ENCODE measurements at places on chromosomes 4 and X.
A peak's percentile ranks its signal among the peaks of the same experiment; 100 is the strongest.

DNA sequence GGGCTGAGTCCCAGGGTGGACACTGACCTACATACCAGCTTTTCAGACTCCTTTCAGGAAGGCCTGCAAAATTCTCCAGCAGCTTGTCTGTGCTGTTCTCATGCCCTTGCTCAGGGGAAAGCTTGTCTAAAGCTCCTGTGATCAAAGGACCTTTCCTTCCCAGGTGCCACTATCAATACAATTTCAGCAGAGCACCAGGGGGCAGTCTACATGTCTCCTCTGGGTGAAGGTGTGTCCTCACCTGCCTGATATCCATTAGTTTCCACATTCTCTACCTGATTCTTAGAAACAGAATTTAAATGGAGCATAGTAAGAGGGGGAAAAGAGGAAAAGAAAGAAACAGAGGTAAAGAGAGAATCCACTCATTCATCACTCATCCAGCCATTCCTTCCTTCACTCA is 114.2 kb downstream of the PPARGC1A start:
- no peak for DNase-seq

DNA sequence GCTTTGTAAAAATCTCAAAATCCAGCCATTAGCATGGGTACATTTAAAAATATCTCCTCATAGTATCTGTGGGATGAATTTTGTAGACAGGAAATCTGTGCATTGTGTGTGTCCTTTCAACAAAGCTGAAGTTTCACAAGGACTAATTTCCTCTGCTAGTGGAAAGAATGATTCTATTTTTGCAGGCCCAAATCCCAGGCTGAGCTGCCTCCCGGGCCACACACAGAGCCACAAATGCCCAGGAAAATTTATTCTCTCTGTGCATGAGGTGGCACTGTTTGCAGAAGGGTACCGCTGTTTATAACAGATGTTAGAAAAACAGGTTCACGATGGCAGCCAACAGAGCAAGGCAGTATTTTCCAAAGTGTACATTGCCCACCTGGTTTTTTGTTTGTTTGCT is 11.0 kb upstream of the VCX3B start:
- DNase-seq: no peak

DNA sequence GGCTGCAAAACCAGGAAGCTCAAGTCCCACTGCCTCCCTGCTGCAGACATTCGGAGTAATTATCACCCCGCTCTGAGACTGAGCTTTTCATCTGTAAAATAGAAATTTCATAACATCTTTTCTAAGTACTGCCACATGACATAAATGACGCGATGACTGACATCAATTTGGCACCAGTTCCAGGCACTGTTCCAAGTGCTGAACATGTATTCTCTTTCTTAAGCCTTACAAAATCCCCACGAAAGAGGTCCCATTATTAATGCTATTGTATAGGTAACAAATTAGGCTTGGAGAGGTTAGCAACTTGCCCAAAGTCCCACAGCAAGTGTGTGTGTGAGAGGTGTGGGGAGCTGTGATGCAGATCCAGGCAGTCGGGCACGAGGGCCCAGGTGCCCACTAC is 56.4 kb downstream of the SLC2A9 start:
- no peak for DNase-seq

- DNase-seq: no peak
Measured at GRCh38 chr4:7554905-7555304, 120.2 kb upstream of the PSAPL1 start.

DNA sequence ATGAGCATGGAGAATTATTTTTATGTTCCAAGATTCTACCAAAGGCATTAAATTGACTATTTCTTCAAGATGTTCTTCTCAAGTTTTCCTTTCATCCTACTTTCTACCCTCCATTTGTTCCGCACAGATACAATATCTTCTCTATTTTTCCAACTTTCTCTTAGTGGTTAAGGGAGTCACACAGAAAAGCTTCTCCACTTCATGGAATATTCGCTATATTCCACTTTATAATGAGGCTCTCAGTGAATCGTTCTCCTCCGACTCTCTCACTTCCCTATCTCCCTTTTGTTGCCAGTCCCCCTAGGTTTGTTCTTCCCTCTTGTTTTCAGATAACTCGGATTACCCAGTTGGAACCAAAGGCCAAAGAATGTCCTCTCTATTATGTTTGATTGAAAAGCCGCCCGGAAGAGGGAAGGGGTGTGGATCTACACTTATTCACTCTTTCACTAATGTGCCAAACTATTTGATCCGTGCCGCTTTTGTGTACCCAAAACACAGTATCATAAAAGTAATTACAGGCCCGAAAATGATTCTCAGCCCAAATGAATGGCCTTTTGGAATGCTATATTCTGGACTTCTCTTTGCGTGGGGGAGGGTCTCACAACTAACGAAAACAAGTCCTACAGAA is 1.2 kb downstream of the SH3D19 start:
- no peak for DNase-seq

- DNase-seq: no peak
Measured at GRCh38 chrX:44997282-44997812, 124.4 kb downstream of the KDM6A start.

GRCh38 chr4:175087145-175087544 is 169.0 kb downstream of the ADAM29 start:
- DNase-seq: no peak

GRCh38 chr4:153220682-153221395 is 16.6 kb downstream of the TRIM2 start:
- DNase-seq: no peak

- no peak for DNase-seq
Measured at GRCh38 chr4:37615059-37615719, 71.0 kb downstream of the RELL1 start.

- no peak for DNase-seq
Measured at GRCh38 chrX:107775734-107776511, at the start of gene TSC22D3. Gene TSC22D3, minus strand, starts transcription at chrX:107775787. Its CDS starts 368 bp downstream, at chrX:107775419.

DNA sequence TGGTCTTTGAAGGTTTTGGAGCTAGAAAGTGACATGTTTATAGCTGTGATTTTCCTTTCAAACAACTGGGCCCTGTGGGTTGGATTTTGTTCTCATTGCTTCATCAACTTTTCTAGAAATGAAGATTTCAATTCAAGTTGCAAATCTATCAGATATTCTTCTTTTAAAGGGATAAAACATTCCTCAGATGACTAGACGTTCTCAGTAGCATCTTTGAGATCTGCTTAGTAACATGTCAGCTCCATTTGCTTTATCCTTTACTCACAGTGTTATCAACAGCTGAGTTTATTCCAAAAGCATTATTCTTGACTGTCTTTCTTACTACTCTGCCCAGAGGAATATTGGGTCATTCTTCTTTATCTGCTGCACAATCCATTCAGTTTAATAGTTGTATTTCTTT is 108.2 kb upstream of the GIMD1 start:
- DNase-seq: no peak

GRCh38 chr4:15186806-15187205 is 184.5 kb downstream of the CPEB2 start:
- DNase-seq: no peak

- DNase-seq: no peak
Measured at GRCh38 chr4:57544811-57545654, 434.8 kb upstream of the IGFBP7 start.

DNA sequence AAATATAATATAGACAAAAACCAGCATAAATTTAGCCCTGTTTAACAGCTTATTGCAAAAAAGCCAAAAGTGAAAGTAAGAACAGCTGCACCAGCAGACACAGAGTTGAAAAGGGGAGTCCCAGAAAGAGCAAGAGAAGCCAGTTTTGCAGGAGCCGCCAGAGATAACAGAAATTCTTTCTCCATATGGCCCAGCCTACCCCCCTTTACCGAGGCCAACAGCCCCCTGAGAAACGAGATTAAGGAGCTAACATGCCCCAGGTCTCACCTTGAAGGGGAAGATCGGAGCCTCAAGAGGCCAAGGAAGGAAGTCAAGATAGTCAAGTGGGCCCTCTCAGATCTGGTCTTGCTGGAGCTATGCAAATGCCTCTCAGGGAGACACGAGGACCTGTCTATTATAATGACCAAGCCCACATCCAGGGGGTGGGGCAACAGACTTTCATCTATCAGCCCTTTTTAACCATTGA is 4.8 kb downstream of the ACOX3 start:
- no peak for DNase-seq

GRCh38 chr4:70993181-70994068 is at the start of gene DCK:
Gene DCK, plus strand, starts transcription at chr4:70993649. Its CDS starts 187 bp downstream, at chr4:70993836.
- DNase-seq: peak; percentile 72

- no peak for DNase-seq
Measured at GRCh38 chr4:8157944-8158709, 486 bp downstream of the ABLIM2 start.

GRCh38 chr4:87622303-87622702 is 14.0 kb downstream of the DSPP start:
- no peak for DNase-seq

- no peak for DNase-seq
Measured at GRCh38 chrX:18574591-18574990, 97.3 kb downstream of the RS1 start.

- DNase-seq: no peak
Measured at GRCh38 chr4:53366301-53366716, 448 bp upstream of the SCFD2 start.

DNA sequence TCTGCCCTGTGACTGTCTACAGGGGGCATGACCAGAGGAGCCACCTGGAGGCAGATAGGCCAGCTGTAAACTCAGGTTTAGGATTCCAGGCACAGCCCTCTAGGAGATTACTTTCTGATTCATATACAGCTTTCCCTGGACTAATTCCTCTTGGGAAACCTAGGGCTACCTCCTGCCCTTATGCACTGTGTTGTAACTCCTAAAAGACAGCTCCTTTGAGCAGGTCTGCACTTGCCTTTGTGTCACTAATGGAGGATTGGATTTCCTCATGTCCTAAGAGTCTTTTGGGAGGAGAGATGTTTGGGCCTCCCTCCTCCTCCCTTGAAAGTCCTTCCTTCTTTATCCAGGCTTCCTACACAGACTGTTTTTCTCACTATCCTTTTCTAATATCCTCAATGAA is 202.0 kb downstream of the PCDH19 start:
- no peak for DNase-seq

DNA sequence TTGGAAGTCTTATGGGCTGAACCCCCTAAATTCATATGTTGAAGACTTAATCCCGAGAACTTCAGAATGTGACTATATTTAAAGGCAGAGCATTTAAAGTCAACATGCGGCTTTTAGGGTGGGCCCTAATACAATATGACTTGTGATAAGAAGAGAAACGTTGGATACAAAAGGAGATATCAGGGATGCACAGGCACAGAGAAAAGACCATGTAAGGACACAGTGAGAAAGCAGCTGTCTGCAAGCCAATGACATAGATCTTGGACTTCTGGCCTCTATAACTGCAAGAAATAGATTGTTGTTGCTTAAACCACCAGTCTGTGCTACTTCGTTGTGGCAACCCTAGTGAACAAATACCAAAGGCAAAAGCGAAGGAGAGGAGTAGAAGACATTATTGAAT is 42.2 kb downstream of the GABRG1 start:
- DNase-seq: no peak

DNA sequence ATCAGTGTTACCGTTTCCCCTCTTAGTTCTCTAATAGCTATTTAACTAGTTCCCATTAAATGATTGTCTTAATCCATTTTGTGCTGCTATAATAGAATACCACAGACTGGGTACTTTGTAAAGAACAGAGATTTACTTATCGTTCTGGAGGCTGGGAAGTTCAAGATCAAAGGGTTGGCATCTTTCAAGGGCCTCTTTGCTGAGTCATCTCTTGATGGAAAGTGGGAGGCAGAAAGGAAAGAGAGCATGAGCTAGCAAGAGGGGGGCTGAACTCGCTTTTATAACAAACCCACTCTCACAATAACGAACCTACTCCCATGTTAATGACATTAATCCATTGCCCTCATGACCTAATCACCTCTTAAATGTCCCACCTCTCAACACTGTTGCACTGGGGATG is 17.4 kb upstream of the NKX3-2 start:
- no peak for DNase-seq

DNA sequence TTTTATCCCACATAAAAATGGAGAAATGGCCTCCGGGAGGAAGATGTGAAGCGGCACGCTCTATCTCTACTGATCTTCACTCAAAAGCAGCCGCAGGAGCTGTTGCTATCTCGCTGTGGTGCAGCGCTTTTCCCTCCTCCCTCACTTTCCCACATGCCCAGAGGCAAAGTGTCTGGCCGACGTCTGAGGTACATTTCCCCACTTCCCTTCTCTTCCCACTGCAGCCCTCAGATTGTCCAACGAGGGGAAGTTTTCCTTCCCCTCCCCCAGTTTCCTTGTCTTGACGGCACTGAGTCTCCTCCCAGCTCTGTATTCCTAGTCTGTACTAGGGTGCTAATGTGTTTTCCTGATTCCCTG is 660 bp upstream of the COL25A1 start:
- no peak for DNase-seq

DNA sequence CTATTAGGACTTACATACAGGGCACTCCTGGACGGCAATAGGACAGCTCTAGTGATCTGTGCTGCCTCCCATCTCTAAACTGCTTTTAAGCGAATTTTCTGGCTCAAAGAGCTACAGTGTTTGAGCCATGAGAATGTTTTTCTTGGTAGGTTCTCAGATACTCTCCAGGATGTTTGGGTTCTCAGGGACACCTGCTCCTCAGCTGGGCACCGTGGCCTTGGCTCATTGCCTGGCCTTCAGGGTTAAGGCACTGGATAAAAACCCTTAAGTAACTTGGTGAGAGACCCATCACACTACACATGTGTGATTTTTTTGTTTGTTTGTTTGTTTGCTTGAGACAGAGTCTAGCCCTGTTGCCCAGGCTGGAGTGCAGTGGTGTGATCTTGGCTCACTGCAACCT is 38.5 kb upstream of the HERC5 start:
- no peak for DNase-seq

- DNase-seq: no peak
Measured at GRCh38 chr4:148118633-148119032, 323.6 kb downstream of the NR3C2 start.

- DNase-seq: no peak
Measured at GRCh38 chr4:108236264-108236663, 67.5 kb upstream of the LEF1 start.

- no peak for DNase-seq
Measured at GRCh38 chrX:5084279-5084678, 1144.4 kb downstream of the NLGN4X start.

DNA sequence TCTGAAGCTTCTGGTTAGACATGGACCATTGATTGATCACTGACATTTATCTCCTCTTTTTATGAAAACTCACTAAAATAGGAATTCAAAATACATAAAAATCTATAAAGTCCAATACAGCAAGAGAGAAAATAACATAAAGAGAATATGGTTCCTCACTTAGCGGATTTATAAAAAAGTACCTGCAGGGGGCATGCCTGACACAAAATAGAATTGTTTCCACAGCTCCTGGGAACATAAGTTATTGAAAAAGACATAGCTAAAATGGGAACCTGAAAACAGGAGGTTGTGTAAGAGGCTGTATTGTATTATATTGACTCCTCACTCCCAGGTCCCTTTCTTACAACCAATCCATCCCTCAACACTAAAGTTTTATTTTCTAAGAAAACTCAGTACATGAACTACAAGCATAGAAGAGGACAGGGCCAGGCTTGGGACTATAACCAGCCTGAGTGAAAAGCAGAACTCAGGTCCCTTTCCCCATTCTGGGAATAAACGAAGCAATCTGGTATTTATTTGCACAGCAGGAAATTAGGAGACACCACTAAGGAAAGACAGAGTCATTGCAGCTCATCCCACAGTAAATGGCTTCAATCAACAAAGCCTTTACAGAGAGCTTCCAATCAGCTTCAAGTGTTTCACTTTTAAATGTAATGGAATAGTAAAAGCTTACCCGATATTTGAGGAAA is 121.1 kb upstream of the NDST4 start:
- DNase-seq: peak; percentile 65

Measured in NCI-H446 treated with DMSO at 0.1 percent for 48 hours (cell line).